Tibial nerve (tissue), 4 donors: ENCODE measurements at places on chromosomes 12 and 14. TPM values are rescaled to one million over a fixed set of nuclear protein-coding genes. Genes with fewer than 3 reads are reported as not detected.

The ADAMTS20 gene
- not detected for total RNA-seq

GRCh38 chr12:132275110-132275531, 54.3 kb downstream of the GALNT9 start:
- no peak for DNase-seq
- H3K27ac ChIP-seq = no peak overlapping the region
- H3K27me3 ChIP-seq = peaks cover 72% of the 10 kb centered on the region
- no peaks in the 10 kb centered on the region for H3K36me3 ChIP-seq

The RESF1 gene
- 39.6 TPM for total RNA-seq

DNA sequence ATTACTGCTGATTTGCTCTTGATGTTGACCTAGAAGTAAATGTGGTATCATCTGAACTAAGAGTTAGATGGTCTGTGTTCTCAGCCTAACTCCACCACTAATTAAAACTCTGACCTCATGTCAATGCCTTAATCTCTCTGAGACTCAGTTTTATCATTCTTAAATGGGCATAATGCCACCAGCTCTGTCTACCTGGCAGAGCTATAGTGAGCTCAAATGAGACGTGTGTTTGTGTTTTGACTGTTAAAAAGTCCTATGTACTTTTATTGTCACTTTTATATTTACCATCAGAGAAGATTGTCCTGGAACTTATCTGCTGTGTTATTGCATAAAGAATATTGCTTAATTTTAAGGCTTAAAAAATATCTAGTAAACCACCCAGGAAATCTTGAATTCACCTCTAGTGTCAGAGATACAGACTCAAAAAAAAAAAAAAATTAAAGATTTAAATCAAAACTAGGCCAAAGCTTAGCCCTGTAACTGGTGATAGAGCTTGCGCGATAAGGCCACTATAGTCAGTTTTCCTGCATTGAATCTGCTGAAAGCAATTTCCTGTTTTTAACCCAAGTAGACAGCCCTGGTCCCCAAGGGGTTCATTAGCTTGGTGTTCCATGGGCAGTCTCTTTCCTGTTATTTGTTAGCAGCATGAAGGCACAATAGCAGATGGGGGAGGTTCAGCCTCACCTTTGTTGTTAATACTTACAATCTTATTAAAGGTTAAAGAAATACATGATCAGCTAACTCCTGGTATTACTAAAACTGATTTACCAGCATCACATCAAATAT, 261.8 kb downstream of the ATP23 start:
- H3K27ac ChIP-seq = no peak overlapping the region
- no peak for DNase-seq
- no peak overlapping the region for H3K4me3 ChIP-seq
- no peaks in the 10 kb centered on the region for H3K36me3 ChIP-seq
- no peaks in the 10 kb centered on the region for H3K4me1 ChIP-seq

The CPNE6 gene
- not detected for total RNA-seq

GRCh38 chr12:64825143-64826021, 935 bp downstream of the TBC1D30 start:
- no peaks in the 10 kb centered on the region for H3K36me3 ChIP-seq
- H3K4me3 ChIP-seq = peak overlapping the region; percentile 35
- peaks cover 57% of the 10 kb centered on the region for H3K27me3 ChIP-seq
- H3K4me1 ChIP-seq = peaks cover 19% of the 10 kb centered on the region

- no peak overlapping the region for H3K4me3 ChIP-seq
- no peak overlapping the region for H3K27ac ChIP-seq
- H3K36me3 ChIP-seq = no peaks in the 10 kb centered on the region
- H3K27me3 ChIP-seq = no peaks in the 10 kb centered on the region
- H3K4me1 ChIP-seq = no peaks in the 10 kb centered on the region
Measured at GRCh38 chr12:28114488-28114887, 75.8 kb upstream of the CCDC91 start.

DNA sequence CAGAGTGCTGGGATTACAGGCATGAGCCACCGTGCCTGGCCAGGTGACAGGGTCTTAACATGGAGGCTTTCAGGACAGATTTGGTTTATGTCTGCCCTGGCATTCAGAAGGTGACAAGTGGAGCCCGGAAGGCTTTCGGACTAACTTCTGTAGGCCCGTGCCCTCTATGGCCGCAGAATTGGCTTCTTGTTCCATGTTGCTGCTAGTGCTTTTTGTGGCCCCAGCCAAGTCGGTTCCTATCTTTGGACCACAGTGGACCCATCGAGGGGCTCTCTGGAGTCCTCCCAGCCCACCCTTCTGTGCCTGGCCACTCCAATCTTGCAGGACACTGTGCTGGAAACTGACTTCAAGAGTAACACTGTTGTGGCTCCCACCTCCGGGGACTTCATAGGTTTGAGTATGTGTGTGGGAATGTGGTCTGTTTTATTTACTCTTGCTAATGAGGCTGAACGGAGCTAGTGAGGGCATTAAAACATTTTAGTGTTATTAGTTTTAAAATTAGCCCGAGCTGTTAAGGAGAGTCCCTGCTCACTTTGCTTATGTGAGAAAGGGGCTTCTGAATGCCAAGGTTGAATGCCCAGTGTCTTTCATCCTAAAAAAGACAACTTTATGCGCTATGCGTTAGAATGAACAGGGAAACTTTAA, 245.9 kb downstream of the CACNA1C start:
- H3K27ac ChIP-seq = no peak overlapping the region
- no peak for DNase-seq
- H3K4me3 ChIP-seq = no peak overlapping the region

- H3K27ac ChIP-seq = no peak overlapping the region
- H3K27me3 ChIP-seq = no peaks in the 10 kb centered on the region
- no peaks in the 10 kb centered on the region for H3K36me3 ChIP-seq
- no peaks in the 10 kb centered on the region for H3K4me1 ChIP-seq
- no peak for DNase-seq
Measured at GRCh38 chr12:105522166-105522825, 191.8 kb downstream of the C12orf75 start.

- DNase-seq = no peak
- no peak overlapping the region for H3K4me3 ChIP-seq
- H3K36me3 ChIP-seq = no peaks in the 10 kb centered on the region
- no peak overlapping the region for H3K27ac ChIP-seq
Measured at GRCh38 chr12:28814246-28814645, 334.8 kb upstream of the FAR2 start.

DNA sequence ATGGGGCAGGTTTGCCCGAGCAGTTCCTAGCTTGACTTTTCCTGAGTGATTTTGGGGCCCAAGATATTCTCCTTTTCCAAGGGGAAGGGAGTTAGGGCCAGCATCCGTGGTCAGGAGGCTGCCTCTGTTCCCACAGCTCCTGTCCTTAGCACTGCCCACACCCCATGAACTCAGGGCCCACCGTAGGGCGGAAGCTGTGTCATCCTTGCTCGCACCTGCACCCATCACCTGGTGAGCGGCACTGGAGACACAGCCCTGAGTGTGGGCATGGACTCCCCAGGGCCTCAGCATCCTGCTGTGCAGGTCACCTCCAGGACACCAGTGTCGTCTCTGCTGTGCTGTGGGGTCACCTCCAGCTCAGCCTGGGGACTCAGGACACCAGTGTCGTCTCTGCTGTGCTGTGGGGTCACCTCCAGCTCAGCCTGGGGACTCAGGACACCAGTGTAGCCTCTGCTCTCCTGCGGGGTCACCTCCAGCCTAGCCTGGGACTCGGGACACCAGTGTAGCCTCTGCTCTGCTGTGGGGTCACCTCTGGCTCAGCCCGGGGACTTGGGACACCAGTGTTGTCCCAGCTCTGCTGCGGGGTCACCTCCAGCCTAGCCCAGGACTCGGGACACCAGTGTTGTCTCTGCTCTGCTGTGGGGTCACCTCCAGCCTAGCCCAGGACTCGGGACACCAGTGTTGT, 322.9 kb downstream of the ADGRD1 start:
- H3K36me3 ChIP-seq = no peaks in the 10 kb centered on the region
- H3K27ac ChIP-seq = no peak overlapping the region
- no peak for DNase-seq
- no peak overlapping the region for H3K4me3 ChIP-seq
- H3K27me3 ChIP-seq = peaks cover 9% of the 10 kb centered on the region

DNA sequence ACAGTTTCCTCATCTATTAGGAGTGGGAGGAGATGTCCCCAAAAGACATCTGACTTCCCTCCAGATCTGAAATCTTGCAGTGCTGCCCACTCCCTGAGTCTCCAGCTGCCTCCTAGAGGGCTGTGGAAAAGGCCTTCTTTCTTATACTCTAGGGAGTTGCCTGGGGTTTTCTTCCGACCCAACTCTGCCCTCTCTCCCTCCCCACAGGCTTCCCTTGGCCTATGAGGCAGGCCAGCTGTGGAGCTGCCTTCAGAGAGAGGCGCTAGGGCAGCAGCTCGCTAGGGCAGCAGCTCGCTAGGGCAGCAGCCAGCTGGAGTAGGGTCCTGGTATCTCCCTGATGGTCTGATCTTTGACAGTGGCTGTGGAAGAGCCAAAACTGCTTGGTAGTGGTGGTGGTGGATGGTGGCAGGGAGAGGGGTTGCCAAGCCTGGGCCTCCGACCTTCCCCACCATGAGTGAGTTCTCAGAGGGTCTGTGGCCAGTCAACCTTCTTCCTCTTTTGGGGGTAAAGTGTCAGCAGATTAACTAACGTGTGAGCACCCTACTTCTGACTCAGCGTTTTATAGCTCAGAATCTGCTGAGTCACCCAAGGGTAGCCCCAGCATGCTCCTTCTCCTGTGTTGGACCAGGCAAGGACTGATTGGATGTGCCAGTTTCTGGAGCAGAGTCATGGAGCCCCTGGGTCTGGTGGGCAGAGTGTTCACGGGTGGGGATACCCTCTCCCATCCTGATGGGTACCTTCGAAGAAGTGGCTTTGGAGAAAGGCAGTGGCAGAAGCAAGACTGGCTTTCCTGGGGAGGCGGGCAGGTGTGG, 2.3 kb downstream of the SLC48A1 start:
- H3K27ac ChIP-seq = no peak overlapping the region
- no peaks in the 10 kb centered on the region for H3K27me3 ChIP-seq
- no peak for DNase-seq

DNA sequence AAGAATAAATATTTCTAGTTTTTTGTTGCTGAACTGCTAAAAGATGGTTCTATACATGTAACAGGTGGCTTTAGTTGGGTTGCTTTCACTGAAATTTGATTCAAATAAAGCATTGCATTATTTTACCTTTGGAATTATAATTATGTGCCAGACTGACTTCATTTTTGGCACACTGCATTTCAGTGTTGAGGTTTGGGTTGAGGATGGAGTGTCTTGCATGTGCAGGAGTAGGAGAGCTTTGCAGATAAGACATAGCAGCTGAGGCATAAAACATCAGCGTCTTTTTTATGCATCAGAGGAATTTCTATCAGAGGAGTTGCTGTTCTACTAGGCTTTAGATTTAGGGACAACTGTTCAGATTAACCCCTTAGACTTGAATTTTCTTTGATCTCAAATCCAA, 17.2 kb downstream of the SAMD4A start:
- no peaks in the 10 kb centered on the region for H3K36me3 ChIP-seq
- H3K4me1 ChIP-seq = no peaks in the 10 kb centered on the region
- no peaks in the 10 kb centered on the region for H3K27me3 ChIP-seq
- no peak overlapping the region for H3K27ac ChIP-seq

DNA sequence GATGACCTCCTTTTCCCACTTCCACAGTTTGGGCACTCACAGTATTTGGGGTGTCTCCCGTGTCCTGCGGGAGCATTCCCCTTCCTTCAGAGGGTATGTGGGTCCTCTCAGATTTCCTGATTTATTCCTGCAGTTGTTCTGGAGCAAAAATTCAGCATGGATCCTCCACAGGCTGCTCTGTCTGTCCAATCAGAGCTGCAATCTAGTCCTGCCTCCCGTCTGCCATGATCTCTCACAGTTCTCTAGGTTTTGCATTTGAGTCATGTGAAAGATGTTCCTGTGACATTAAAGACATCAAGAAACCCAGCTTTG, 435.9 kb downstream of the TMTC2 start:
- no peak overlapping the region for H3K27ac ChIP-seq
- DNase-seq = no peak
- no peaks in the 10 kb centered on the region for H3K36me3 ChIP-seq
- H3K4me3 ChIP-seq = no peak overlapping the region
